A549 (cell line): ENCODE measurements at places on chromosomes 3 and 15. TPM values are rescaled to one million over a fixed set of nuclear protein-coding genes. Genes with fewer than 3 reads are reported as not detected.

GRCh38 chr3:60086811-60087210 lies 1037.0 kb upstream of the CFAP20DC start:
- no peak for DNase-seq

DNA sequence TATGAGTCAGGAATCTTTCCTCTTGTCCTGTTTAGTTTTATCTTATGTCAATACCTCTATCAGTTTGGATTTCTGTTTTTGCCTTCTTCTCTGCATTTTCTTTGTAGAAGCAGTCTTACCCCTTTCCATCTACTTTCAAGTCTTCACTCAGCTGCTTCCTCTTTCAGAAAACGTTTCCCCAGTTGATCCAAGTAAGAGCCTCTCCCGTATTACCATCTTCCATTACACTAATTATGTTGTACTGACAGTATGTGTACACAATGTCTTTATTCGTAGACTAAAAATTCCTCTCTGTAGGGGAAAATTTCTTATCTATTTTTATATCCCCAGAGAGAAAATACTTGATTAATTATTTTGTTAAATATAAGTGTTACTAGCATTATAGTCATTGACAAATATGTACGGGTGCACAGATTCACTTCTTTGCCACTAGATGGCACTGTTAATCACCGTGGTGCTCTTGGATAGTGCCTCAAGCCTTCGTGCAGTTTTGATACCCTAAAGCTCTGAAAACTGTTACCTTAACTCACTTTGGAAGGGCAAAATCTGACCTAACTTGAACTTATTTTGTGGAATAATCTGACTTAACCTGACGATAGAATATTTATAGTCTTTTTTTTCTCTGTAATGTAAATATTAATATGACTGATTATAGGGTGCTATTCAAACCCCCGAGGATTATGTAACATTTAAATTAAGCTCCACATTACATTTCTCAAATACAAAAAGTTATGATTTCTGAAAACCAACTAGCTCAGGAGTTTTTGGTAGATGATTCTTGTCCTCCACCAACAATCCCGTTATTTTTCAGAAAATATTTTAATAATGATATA lies 74.2 kb upstream of the POU1F1 start:
- peak; percentile 43 for DNase-seq

DNA sequence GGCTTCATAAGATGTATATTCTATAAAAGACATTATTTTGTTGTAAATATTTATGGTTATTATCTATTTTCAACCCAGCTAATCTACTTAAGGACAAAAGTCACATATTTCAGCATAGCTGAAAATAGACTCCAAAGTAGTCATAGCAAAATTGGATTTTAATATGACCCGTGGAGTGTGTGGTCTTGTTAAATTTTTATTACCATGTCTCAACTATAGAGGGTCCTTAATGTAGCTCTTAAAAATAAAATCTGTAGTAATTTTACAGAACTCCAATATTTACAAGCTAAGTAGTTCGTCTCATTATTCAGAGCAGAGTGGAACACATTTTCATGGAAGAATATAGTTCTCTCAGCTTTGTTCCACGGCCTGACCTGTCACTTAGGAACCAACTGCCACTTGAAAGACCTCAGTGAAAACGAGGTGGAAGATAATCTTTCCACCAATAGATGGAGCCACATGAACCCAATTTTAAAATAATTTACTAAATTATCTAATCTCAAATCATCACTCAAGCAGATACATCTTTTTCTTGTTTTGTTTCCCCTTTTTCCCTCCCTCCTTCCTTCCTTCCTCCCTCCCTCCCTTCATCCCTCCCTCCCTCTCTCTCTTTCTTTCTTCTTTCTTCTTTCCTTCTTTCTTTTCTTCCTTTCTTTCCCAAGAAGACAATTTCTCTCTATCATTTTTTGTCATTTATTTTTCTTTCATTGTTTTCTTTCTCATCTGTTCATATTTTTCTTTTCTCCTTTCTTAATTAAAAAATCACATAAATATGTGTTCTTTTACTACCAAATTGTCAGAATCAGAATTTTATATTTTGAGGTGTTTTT lies 97.2 kb downstream of the CLDN1 start:
- no peak for DNase-seq

- no peak for DNase-seq
These were observed 80.1 kb upstream of the DGKG start for GRCh38 chr3:186442162-186442561.

DNA sequence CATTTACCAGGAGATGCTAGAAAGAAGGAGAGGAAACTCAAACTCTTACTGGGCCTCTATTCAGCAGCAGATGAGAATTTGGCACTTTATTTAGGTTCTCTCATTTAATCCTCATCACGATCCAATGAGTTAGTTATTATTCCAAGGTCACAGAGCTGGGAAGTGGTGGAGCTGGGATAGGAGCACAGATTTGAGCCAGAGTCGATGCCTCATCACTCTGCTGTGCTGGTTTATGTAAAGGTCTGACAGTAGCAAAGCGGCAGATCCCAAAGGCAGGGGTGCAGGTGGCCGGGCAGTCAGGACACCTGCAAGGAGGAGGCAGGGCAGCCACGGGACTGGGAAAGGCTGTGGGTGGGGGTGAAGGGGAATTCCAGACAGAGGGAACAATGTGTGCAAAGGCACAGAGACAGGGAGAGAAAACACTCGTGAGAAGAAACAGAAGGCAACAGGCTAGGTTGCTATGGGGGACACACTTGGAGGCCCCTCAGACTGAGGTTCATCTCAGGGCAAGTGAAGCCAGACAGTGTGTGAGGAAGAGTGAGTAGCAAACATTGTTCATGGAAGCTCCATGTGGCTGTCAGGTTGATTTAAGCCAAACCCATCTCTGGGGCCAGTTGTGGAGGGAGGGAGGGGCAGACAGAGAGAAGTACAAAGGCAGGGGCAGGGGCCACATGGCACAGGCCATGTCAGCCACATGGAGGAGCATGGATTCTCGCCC lies 26.8 kb downstream of the RAB6B start:
- DNase-seq, result no peak

DNA sequence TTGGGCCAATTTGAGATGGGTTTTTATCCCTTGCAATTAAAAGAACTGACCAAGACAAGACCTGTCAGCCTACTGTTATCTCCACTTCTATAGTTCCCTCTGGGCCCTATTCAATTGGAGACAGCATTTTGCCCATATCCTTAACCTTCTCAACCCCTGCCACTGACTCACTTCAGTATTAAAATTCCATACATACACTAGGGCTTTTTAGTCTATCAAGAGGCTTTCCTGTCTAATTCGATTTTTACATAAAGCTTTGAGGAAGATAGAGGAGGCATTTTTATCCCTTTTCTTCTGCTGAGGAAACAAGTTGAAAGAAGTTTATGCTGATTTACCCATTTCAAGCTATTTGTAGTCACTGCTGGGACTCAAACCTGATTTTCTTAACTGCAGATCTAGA lies 51.1 kb downstream of the GTF2E1 start:
- DNase-seq, result no peak

DNA sequence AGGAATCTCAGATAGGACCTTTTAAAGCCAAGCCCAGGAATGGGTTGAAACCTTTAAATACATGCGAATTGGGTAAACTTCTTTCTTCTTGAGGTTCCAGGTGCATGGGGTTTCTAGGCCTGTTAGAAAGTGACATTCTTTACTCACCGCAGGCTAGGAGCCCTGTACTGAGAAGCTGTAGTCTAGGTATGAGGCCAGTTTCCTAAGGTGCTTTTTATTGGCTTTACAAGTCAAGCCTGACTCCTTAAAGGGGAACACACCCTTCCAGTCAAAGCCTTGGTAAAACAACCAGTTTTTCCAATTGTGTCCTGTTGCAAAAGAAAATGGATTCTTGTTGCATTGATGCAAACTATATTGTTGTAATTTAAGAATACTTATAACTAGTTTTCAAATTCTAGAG lies 76.1 kb upstream of the ATP11B start:
- DNase-seq, result no peak

- no peak for DNase-seq
These were observed 36.7 kb downstream of the SYN2 start for GRCh38 chr3:12040902-12041301.

DNA sequence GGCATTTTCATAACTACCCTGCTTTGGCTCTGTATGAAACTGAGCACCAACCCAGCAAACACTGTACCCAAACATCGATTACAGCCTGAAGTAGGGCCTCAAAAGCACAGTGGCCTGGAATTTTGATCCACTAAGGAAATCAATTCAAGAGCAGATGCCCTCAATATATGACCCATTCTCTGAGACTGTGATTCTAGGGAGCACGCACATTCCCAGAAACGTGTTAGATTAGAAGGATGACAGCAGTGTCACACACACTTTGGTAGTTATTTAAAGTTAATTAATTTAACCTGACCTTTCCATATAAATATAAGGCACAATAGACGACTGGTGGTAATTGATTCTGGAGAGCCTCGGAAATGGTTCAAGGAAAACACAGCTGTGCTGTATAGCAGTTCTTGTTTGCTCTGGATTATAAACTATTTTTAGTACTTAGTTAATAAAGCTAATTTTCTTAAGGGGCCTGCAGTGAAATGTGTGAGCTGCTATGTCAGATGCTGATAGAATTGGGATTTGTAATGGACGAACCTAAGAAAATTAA lies 126.3 kb upstream of the ZNF385D start:
- no peak for DNase-seq

DNA sequence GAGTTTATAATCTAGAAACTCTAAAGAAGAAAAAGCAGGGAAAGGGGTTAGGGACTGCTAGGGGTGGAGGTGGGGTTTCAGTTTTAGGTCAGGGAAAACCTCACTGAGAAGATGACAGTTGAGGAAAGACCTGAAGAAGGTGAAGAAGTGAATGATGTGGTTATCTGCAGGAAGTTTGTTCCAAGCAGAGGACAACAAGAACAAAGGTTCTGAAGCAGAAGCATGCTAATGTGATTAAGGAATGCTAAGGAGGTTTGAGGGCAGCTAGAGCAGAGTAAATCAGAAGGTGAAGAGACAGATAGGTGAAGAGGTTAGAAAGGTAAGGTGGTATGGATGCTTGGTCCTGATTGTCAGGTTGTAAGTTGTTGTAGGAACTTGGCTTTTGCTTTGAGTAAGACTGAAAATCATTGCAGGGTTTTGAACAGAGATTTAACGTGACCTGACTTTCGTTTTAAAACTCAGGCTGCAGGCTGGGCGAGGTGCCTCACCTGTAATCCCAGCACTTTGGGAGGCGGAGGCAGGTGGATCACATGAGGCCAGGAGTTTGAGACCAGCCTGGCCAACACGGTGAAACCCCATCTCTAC lies 8.6 kb downstream of the OXSR1 start:
- DNase-seq, result no peak

DNA sequence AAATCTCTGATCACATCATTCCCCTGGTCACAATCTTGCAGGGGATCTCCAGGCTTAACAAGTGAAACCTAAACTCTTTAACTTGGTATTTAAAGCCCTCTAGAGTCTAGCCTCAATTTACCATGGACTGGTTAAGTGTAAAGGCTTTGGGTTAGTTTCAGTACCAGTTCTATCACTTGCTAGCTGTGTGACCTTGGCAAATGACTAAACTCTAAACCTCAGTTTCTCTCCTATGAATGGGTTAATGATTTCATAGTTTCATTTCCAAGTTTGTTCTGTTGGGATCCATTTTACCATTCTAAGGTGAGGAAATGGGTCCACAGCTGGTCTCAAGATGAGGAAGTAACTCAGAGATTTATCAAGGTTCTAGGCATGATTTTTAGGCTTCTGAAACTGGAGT lies 38.8 kb upstream of the TIMP4 start:
- DNase-seq, result no peak

DNA sequence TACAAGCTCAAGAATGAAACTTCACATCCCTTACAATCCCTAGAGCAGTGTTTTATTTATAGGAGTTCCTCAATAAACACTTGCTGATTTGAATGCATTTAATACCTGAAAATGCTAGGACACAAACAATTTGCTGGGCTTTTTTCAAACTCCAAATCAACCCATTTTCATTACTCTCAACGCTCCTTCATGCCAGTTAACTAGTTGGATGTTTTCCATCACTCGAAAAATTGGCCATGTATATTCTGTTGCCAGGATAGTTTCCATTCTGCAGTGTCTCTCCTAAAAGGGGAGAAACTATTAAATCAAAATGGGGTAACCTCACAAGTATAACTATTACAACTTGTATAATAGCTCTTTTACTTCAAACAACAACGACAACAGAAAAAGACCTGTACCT lies 1.2 kb downstream of the GBE1 start:
- DNase-seq, result no peak

- no peak for DNase-seq
These were observed 21.5 kb upstream of the MORF4L1 start for GRCh38 chr15:78850941-78851755.

GRCh38 chr15:100059521-100059920 lies 282.3 kb downstream of the ADAMTS17 start:
- no peak for DNase-seq

- DNase-seq, result no peak
These were observed 19.3 kb downstream of the DNASE1L3 start for GRCh38 chr3:58191361-58191991.

GRCh38 chr3:128276577-128277183 lies 123.4 kb downstream of the EEFSEC start:
- no peak for DNase-seq

GRCh38 chr15:70870051-70870450 lies 16.1 kb upstream of the LARP6 start:
- no peak for DNase-seq

- DNase-seq, result no peak
These were observed 19.0 kb downstream of the RPL39L start for GRCh38 chr3:187120326-187120725.

DNA sequence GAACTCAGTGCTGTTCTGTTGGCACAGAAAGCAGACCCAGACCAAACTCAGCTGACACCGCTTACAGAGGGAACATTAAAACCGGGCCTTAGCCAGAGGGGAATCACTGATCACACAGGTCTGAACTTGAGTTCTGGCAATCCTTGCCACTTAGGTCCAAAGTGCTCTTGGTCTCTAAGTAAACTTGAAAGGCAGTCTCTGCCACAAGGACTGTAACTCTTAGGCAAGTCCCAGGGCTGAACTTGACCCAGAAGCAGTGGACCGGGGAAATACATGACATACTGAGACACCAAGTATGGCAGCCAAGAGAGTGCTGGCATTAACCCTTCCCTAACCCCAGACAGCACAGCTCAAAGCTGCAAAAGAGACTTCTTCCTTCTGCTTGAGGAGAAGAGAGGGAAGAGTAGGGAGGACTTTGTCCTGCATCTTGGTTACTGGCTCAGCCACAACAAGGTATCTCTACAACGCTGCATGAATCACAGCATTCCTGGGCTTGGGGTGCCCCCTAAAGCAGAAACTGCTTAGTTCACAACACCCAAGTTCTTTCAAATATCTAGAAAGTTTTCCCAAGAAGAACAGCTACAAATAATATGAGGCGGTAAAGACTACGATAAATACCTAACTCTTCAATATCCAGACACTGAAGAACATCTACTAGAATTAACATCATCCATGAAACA lies 32.5 kb downstream of the NAALADL2 start:
- DNase-seq, result no peak

CHRNA5 gene
- polyA plus RNA-seq, result 29.8 to 31.7 TPM (median 30.7 TPM) in 3 replicates

MED12L gene
- 0.32 to 0.40 TPM (median 0.37 TPM) in 3 replicates for polyA plus RNA-seq

METTL6 gene
- polyA plus RNA-seq, result 26.3 to 29.6 TPM (median 28.3 TPM) in 3 replicates

GASK1A gene
- not detected in 3 replicates for polyA plus RNA-seq

ERICH6 gene
- 0.12 to 0.18 TPM in 2 of 3 replicates, not detected in the other for polyA plus RNA-seq

GALNT15 gene
- polyA plus RNA-seq, result not detected in 3 replicates
